ENCODE measurements at places on chromosomes 2 and 18. TPM values are rescaled to one million over a fixed set of nuclear protein-coding genes. Genes with fewer than 3 reads are reported as not detected.

DNA sequence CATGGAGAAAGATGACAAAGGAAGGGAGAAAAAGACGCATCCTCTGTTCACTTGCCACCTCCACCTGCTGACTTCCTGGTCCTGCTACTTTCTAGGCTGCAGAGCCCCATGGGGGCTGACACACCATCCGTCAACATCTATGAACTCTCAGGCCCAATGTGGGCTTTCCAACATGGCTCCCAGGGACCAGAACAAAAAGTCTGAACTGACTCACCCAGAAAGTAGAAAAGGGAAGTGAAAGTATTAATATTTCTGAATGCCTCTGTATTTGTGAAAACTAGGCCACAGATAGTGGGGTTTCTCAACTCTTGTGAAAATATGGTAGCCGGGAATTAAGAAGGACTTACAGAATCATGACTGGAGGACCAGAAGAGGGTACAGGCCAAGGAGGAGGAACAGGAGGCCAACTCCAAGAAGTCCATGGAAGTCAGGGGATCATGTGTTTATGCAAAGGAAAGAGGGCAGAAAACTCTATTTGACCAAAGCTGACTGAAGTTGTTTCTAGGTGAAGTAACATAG is 123.1 kb upstream of the CAB39 start:
- no peak for DNase-seq

GRCh38 chr2:209721497-209721896 is 50.1 kb upstream of the UNC80 start:
- no peak for DNase-seq

DNA sequence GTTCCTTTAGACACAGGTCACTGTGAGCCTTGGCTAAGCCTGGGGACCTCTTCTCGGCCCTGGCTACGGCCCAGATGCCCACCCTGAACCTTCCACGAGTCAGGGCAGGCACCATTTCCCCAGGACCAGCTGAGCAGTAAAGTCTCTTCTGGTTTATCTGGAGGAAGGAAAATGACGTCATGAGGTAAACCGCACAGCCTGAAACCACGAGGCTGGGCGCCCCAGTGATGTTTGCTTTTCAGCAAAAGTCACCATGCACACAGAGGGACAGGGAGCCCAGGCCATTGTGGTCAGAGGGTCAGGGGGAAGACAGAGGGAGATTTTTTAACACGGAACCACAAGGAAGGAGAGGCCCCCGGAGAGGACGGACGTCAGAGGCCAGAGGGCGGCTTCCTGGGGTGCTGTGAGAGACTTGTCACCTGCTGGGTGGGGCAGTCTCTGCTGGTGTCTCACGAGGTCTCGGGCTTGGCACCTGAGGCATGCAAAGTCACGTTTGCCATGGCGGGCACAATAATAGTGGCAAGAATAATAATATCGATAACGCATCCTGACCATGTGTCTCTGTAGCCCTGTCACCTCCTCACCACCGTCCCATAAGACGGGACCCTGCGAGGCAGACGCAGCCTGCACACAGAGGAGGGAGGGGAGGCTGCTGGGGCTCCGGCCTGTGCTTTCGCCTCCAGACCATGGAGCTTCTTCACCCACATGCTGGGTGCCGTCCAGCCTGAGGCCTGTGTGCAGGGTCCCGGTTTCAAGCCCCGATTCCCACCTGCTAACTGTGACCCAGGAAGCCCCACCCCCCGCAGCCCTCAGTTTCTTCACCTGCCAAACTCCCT is 33.2 kb upstream of the FOSL2 start:
- DNase-seq = no peak

DNA sequence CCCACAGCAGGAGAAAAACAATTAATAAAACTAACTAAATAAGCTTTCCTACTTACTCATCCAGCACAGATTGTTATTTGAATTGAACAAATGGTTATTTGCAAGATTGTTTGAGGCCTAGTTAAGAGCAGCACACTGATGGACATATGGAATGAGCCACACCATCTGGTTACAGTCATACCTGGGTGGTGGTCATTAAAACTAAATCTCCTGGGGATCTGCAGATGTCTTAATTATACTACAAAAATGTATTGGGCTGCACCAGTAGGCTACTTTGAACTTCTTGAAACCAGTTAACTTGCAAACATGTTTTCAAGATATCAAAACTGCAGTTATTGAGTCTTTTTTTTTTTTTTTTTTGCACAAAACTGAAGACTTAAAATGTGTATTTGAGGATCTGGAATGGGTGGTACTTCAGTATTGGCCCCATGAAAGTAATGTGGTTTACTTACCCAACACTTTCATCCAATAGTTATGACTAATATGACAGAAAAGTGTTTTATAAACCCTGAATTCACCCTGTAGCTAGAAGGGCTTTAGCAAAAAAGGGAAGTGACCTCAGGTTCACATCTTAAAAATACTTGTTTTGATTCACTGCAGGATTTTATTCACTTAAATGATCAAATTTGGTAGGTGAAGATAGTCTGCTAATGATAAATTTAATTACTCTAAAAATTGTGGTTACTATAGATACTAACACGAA is 10.8 kb downstream of the AGFG1 start:
- DNase-seq = no peak

Gene LRPPRC
- 49.0 TPM for total RNA-seq

- DNase-seq = no peak
Measured at GRCh38 chr2:43221763-43222474, 4.5 kb downstream of the ZFP36L2 start.

- DNase-seq = no peak
Measured at GRCh38 chr2:65638443-65638842, 206.0 kb upstream of the SPRED2 start.

Gene KCNK3
- 0.53 TPM for total RNA-seq
